ENCODE measurements at places on chromosomes 6 and 20.

DNA sequence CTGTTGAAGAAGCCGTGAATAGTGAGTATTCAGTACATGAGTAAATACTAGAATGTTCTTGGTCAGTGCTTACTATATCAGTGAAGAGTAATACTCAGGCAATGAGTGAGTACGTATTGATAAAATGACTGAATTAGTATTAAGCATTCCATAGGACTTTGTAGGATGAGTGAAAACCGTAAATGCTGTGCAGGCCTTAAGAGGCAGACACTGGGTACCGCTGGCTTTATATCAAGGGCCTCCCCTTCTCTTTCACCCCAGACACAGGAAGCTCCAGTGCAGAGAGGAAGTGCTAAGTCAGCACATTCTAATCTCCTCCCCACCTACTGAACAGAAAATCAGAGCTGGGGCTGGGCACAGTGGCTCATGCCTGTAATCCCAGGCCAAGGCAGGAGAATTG, 24.2 kb downstream of the POFUT1 start:
- DNase-seq = no peak

DNA sequence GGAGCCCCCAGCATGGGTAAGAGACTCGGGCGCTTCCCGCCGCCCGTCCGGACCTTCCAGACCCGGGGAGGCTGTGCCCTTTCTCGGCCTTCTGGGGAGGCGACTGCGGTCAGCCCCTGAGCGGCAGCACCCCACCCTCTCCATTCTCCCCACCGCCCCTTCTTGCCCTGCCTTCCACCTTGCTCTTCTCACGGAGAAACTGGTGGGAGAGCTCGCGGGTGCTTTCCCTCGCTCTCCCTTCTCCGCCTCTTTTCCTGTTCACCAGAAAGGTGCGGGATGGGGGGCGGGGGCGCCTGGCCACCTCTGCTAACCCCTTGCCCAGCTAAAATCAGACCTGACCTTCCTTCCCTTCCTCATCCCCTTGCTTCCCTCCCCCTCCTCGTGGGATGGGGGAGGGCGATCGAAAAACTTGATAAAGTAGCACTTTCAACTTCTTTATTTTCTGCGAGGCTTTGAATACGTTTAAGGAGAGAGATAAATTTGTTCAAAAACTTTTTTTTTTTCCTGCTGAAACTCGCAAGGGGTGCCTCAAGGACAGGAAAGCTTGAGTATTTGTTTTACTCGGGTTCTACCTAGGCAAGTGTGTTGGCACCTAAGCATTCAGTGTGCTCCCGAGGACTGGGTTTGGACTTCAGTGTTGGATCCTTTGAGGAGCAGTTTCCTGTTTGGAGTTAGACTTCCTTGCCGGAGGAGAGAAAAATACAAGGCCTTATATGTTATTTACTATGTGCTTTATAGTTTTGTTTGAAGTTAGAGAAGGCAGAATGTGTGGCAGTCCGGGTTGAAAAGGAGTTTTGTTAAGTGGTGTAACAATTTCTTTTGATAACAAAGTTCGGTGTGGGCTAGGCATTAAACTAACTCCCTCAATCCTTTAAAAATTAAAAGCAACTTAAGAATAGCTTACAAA, 897 bp downstream of the CD2AP start:
- DNase-seq = peak; percentile 21

GRCh38 chr6:112557435-112557834, 210.3 kb downstream of the RFPL4B start:
- peak; percentile 35 for DNase-seq

DNA sequence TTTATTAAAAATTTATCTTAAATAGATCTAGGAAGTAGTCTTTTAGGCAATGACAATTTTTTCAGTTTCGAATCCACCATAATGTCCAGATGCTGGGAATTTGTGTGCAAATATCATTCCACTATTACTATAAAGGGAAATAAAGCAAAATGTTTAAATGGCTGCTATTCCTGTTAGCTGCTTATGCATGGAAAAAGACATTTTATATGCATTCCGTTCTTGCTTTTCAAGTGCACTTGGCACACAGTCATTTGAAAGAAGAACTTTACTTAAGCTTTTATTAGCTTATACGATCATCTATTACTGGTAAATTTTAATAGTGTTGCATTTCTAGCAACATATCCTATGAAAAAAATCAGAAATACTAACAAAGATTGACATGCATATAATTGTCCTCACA, 42.0 kb downstream of the PRL start:
- no peak for DNase-seq

- DNase-seq = no peak
These were observed 108.6 kb downstream of the BCKDHB start for GRCh38 chr6:80215063-80215462.

- DNase-seq = no peak
These were observed 160.3 kb upstream of the CDYL start for GRCh38 chr6:4615891-4616290.

- no peak for DNase-seq
These were observed 293.7 kb downstream of the BTBD3 start for GRCh38 chr20:12211361-12211760.

DNA sequence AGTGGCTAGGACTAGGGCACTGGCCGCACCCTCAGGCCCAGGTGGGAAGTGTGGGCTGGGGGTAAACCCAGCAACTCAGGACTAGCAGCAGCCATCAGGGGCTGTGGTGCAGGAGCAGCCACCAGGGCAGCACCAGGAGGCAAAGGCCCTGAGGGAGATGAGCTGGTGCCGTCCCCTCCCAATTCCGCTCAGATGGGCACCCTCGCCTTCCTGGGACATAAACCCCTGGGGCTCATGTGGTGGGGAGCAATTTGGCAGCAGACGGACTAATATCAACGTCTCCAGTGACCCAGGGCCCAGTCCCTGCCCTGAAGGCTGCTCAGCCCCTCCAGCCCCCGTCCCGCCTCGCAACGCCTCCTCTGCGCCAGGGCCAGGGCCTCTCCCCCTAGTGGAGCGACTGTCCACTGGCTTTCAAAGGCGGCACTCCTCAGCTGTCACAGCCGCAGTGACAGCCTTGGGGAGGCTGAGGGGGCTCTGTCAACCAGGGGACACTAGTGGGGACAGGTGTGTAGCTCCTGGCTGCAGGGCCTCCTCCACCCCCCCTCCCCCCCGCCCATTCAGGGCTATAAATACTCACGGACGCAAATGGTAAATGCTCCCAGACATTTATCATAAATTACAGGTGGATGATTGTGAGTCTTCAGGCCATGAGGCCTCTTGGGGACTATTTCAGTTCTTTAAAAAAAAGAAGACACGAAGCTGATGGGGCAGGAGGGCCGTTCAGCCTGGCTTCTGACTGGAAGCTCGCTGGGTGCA, 349.9 kb downstream of the ZFAND3 start:
- DNase-seq = no peak

DNA sequence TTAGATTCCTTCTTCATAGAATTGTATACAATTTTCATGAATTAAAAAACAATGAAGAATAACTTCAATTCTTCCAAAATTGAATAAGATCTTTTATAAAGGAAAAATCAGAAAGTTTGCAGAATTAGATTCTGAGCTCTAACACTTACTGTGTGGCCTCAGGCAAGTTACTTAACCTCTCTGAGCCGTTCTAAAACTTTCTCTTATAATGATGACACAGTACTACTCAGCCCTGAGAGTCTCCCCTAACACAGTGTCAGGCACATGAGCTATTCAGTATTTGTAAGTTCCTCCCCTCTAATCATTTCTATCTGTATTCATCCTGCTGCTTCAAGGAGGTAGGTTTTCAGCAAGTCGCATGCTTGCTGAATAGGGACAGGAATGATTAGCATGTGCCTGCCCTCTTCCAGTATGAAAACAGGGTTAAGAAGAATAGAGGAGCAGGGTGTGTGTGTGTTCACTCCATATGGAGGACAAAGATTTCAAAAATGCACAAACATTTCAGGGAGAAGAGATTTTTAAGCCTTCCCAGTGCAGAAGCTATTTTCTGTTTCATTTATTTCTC, 11.4 kb downstream of the ID4 start:
- DNase-seq = no peak

- DNase-seq = no peak
These were observed 96.6 kb upstream of the INSM1 start for GRCh38 chr20:20271271-20271670.

DNA sequence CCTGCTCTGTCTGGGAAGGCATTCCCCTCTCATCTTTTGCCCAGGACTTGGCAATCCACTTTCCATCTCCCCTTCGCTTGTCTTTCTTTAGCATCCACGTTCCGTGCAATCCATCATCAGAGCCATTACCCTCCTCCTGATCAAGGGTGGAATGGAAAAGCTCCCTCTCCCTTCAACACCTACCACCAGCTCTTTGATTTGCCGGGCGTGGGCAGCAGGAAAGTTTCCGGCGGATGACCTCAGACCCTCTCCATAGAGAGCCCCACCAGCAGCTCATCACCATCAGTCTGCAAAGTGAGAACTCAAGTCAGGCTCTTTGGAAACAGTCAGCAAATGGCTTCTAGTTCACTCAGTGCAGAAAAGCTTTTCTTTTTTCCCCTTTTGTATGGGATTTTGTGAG, 76.2 kb downstream of the TSHZ2 start:
- no peak for DNase-seq

GRCh38 chr6:18262702-18263417, 1.5 kb downstream of the DEK start:
- DNase-seq = peak; percentile 19

GRCh38 chr6:132661906-132662305, 2.9 kb upstream of the TAAR1 start:
- DNase-seq = no peak

- DNase-seq = peak; percentile 83
These were observed 69.1 kb upstream of the BTN3A2 start for GRCh38 chr6:26295691-26296555.

DNA sequence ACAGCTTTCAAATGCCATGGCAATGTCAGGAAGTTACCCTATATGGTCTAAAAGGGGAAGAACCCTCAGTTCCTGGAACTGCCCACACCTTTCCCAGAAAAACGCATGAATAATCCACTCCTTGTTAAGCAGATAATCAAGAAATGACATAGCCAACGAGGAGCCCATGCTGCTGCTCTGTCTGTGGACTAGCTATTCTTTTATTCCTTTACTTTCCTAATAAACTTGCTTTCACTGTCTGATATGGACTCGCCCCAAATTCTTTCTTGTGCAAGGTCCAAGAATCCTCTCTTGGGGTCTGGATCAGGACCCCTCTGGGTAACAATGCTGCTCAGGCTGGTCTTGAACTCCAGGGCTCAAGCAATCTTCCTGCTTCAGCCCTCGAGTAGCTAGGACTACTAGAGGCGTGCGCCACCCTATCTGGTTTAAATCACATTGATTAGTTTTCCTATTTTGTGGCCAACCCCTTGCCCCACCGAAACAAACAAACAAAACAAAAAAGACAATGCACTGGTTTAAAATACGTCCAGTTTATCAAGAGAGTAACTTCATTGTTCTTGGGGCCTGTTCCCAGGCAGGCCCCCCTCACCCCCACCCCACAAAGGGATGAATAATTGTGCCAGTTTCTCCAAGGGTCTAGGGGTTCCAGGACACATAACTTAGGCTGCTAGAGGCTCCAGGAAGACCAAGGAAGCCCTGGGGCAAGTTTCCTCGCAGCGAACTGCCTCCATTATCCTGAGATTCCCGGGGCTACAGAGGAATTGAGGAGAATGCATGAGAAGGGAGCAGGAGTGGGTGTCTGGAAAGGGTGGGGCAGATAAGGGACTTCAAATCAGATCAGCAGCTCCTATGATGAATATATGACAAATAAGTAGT, 10.1 kb upstream of the AKAP12 start:
- DNase-seq = no peak

DNA sequence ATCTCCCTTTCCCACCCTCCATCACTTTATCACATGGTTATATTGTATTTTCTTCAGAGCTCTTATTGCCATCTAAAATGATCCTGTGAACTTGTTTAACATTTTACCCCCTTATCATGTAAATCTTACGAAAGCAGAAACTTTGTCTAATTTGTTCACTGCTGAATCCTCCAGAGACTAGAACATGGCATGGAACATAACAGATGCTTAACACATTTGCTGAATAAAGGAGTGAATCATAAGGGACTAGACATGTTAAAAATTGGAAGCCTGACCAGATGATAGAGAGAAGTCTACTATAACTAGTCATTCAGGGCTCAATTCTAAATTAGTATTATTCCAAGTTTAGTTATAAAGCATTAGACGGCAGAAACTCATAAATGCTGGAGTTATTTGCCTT, 73.3 kb downstream of the MAN1A1 start:
- peak; percentile 70 for DNase-seq

GRCh38 chr6:27209196-27209595, 38.3 kb upstream of the PRSS16 start:
- no peak for DNase-seq

DNA sequence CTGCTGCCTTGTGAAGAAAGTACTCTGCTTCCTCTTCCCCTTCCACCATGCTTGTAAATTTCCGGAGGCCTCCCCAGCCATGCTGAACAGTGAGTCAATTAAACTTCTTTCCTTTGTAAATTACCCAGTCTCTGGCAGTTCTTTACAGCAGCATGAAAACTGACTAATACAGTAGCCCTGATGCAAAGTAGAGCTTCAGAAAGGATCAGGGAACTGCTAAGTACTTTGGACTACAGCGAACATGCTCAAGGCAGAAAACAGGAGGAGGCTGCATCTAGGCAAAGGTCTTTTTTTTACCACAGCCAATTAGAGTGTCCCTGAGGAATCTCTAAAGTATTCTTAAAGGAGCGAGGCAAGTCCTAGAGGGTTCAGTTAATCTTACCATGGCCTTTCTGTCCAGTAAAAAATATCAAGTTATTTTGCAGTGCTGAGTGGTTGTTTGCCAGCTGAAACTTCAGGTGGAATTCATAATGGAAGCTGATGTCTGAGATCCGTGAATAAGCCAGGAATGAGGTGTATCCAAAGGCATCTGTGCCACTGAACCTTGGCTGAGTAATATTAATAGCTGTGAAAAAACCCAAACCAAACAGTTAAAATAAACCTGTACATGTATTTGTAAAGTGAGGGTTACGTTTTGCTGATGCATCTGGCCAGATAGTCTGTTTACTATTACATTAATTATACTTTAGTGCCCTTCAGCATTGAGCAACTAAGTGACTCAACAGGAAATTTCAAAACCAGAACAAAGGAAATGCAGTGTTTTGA, 170.4 kb downstream of the PHF3 start:
- DNase-seq = peak; percentile 83
